ENCODE measurements at places on chromosomes 12 and 14. TPM values are rescaled to one million over a fixed set of nuclear protein-coding genes. Genes with fewer than 3 reads are reported as not detected.

Gene GPR33
- not detected for total RNA-seq

Gene CLMN
- 4.8 TPM for total RNA-seq

Gene DIABLO
- 56.6 TPM for total RNA-seq

Gene SLCO1B1
- total RNA-seq, result not detected

Gene RNF212B
- total RNA-seq, result not detected

Gene EXD2
- 28.9 TPM for total RNA-seq

Gene ASCL1
- total RNA-seq, result not detected

Gene DHH
- 18.8 TPM for total RNA-seq

Gene TGFB3
- 2.6 TPM for total RNA-seq

Gene PRKD1
- 8.9 TPM for total RNA-seq

Gene SNRPF
- total RNA-seq, result 40.9 TPM

Gene PLCZ1
- not detected for total RNA-seq

Gene GPR162
- total RNA-seq, result 9.0 TPM

Gene REM2
- not detected for total RNA-seq

Gene MANSC4
- total RNA-seq, result not detected

Gene TEX52
- not detected for total RNA-seq

GRCh38 chr12:7747246-7747645 lies at the start of gene CLEC4C:
TSS of gene CLEC4C (minus strand) at chr12:7747375. CDS start at chr12:7747348, 27 bp downstream.
- DNase-seq, result no peak

- DNase-seq, result peak; percentile 11
Measured at GRCh38 chr12:55019784-55020183, at the start of gene NEUROD4. TSS of gene NEUROD4 (plus strand) at chr12:55019974. CDS start at chr12:55026440, 6,466 bp downstream.

DNA sequence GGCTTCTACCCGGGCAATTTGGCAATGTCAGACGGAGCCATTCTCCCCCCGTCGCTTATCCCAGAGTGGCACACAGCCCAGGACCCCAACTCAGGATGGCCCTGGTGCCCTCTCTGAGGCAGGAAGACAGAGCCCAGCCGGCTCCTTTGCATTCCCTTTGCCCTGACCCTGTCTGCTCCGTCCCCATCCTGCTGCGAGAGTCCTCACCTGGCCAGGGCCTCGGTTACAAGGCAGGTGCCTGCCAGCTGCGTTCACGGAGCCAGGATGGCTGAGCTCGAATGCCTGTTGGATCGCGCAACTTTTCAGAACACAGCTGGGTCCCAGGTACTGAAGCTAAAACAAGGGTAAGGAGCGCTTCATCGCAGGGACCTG lies 18.6 kb downstream of the LRTM2 start:
- DNase-seq, result no peak

DNA sequence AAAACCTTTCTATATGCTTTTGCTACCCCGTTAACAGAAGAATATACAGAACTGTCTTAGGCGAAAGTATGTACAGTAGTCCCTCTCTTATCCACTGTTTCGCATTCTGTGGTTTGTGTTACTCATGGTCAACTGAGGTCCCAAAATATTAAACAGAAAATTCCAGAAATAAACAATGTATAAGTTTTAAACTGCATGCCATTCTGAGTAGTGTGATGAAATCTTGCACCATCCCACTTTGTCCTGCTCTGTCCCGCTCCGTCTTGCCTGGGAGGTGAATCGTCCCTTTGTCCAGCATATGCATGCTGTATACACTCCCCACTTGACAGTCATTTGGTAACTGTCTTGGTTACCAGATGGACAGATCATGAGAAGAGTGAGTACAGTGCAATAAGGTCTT lies 70.1 kb upstream of the STRN3 start:
- no peak for DNase-seq

DNA sequence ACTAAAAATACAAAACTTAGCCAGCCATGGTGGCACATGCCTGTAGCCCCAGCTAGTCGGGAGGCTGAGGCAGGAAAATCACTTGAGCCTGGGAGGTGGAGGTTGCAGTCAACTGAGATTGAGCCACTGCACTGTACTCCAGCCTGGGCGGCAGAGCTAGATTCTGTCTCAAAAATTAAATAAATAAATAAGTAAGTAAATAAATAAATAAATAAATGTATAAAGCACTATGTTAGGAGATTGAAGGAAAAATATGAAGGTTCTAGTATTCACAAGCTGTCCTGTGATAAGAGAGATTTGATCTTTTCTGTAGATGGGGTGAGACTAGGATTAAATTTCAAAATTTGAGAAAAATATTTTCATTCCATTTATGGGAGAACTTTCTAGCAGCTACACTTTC lies 5.7 kb downstream of the DNAJC22 start:
- no peak for DNase-seq

- DNase-seq, result no peak
Measured at GRCh38 chr12:75877763-75878621, 153.6 kb downstream of the PHLDA1 start.

DNA sequence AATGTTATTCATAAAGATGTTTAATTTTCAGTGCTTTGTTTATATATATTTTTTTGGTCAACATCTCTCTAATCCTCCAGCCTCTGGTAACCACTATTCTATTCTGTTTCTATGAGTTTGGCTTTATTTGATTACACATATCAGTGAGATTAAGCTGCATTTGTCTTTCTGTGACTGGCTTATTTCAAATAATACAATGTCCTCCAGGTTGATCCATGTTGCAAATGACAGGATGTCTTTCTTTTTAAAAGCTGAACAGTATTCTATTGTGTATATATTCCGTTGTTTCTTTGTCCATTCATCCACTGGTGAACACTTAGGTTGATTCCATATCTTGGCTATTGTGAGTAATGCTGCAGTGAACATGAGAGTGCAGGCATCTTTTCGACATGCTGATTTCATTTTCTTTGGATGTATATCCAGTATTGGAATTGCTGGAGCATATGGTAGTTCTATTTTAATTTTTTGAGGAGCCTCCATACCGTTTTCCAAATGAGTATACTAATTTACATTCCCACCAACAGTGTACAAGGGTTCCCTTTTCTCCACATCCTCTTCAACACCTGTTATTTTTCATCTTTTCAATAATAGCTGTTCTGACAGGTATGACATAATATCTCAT lies 142.4 kb downstream of the PRKCH start:
- DNase-seq, result no peak

DNA sequence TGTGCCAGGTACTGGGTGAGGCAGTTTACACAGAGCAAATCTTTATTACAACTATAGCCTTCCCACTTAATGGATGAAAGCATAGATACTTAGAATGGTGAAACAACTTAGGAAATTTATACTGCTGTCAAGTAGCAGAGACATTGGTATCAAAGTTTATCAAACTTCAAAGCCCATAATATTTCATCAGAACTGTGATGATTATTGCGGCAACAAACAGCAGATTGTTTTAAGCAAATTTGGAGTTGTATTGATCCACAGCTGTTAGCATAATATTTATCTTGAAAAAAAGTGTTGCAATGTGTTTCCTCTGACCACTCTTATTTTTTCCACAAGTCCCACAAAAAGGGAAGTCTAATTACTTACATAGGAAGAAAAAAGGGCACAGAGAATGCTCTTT lies 2.0 kb upstream of the SLCO1B3 start:
- DNase-seq, result no peak

DNA sequence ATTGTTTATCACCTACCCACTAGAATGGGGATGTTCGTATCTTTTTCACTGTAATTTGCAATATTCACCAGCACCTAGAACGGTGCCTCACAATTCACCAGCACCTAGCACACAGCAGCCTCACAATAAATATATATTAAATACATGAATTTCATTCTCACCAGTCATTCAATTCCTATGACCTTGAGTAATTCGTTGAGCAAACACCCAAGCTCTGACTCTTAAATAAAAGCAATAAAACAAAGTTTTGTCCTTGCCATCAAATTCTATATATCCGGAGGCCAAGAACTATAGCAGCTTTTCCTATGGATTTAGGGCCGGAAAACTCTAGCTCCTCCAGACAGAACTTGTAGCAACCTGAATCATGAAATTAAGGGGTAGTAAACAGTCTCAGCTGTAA lies 981 bp downstream of the VTI1B start:
- no peak for DNase-seq

- DNase-seq, result no peak
Measured at GRCh38 chr14:44448951-44449358, 58.1 kb downstream of the FSCB start.

- no peak for DNase-seq
Measured at GRCh38 chr14:102900631-102901571, 21.6 kb upstream of the AMN start.

- DNase-seq, result no peak
Measured at GRCh38 chr12:80939231-80939950, 1.7 kb upstream of the LIN7A start.

GRCh38 chr14:81682701-81683100 lies 149.0 kb upstream of the SEL1L start:
- no peak for DNase-seq

- no peak for DNase-seq
Measured at GRCh38 chr12:50734409-50735263, 29.3 kb upstream of the ATF1 start.

DNA sequence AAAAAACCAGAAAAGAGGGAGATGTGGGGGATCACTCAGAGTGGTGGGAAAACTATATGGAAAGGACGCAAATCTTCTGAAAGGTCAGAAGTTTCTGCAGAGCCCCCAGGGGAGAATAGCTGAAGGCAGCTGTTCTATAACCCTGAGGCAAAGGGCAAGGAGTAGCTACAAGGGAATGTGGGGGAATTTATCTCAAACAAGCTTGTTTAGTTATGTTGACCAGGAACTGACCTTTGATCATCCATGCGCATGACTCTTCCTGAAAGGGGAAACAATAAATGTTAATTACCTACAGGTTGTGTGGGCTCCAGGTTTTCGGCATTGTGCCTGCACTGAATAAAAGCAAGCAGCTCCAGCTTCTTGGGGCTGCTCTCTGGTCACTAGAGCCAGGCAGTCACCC lies 968.5 kb downstream of the AACS start:
- no peak for DNase-seq

DNA sequence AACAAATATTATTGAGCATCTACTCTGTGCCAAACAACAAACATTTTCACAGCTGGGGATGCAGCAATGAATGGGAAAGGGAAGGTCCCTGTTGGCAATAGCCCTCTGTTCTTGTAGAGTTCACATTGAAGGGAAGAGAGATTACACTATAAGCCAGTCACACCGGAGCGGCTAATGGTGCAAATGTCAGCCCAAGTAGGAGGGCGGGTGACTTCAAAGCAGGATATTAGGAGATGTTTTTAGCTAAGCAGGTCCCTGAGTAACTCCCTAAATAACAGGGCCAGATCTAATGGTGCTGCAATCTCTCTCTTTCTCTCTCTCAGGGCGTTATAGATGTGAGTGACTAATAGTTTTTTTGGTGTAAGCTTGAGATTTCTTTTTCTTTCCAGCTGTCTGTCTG lies 30.7 kb downstream of the FLVCR2 start:
- DNase-seq, result no peak

GRCh38 chr14:34059925-34060650 lies 109.2 kb upstream of the EGLN3 start:
- no peak for DNase-seq

GRCh38 chr12:65492998-65493912 lies 214.8 kb downstream of the MSRB3 start:
- DNase-seq, result no peak

DNA sequence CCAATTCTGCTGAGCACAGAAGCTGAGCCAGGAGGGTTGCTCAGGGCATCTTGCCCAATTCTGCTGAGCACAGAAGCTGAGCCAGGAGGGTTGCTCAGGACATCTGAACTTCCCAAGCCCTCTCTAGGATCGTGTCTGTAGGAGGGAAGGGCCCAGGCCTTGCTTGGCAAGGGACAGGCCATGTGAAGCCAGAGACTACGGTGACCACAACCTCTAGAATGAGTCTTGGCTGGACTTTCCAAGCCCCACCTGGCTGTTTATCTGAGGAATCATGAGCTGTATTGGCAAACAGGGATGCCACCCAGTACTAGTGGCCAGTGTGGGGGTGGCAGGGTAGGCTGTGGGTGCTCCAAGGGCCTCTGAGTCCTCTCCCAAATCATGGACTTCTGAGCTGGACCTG lies 7.7 kb upstream of the SERPINA6 start:
- no peak for DNase-seq

GRCh38 chr12:64946132-64946829 lies 121.8 kb downstream of the TBC1D30 start:
- DNase-seq, result peak; percentile 86

DNA sequence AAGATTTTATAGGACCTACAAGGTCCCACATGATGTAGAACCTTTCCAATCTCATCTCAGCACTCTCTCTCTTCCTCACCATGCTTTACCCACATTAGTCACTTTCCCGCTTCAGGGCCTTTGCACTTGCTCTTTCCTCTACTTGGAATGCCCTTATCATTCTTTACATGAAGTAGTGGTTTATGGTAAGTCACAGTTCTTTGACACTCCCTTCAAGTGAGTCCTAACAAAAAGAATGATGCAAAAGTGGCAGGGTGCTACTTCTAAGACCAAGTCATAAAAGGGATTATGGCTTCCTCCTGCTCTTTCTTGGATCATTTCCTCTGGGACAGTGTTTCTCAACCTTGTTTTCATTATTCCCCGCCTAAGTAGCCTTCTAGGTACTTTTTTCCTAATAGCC lies 13.1 kb downstream of the TMBIM4 start:
- DNase-seq, result no peak
